ENCODE measurements at places on chromosomes 4 and X.

DNA sequence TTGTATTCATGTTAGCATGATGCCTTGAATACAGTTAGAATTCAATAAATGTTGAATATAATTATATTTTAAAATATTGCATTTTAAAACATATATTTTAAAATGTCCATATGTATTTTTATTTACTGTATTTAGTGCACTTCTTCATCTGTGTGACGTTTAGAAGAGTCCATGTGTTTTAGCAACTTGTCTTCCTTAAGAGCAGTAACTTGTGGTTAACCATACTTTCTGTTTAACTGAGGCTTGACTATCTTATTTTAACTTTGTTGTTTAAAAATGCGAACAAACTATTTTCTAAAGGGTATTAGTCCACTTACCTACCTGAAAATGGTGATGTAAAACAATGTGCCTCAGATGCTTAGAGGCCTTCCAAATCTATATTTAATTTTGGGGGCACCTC is 858 bp downstream of the DMP1 start:
- no peak for DNase-seq

DNA sequence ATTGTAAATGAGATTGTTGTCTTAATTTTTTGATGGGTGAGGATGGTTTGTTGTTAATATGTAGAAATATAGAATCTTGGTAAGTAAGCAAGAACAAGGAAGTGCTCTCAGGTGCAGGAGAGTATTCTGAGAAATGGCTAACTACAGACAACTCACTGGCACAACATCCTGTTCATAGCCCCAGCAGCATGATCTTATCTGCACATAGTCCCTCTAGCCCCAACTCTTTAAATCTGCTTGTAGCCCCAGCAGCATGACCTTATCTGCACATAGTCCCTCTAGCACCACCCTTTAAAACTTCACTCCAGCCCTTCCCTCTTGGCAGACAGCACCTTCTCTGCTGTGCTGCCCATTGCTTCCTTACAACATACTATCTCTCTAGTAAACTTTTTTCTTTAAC is 1957.1 kb upstream of the ADGRL3 start:
- no peak for DNase-seq

GRCh38 chr4:39124885-39125599 is 57.3 kb upstream of the WDR19 start:
- DNase-seq = no peak

- DNase-seq = no peak
These were observed 37.6 kb downstream of the C4orf50 start for GRCh38 chr4:5980436-5981155.

DNA sequence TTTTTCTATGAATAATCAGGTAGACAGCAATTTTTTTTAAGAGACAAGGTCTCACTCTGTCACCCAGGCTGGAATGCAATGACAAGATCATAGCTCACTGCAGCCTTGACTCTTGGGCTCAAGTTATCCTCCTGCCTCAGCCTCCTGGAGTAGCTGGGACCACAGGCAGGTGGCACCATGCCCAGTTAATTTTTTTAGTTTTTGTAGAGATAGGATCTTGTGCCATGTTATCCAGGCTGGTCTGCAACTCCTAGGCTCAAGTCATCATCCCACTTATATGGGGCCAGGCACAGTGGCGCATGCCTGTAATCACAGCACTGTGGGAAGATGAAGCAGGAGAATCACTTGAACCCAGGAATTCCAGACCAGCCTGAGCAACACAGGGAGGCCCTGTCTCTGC is 26.8 kb downstream of the AFAP1 start:
- no peak for DNase-seq

DNA sequence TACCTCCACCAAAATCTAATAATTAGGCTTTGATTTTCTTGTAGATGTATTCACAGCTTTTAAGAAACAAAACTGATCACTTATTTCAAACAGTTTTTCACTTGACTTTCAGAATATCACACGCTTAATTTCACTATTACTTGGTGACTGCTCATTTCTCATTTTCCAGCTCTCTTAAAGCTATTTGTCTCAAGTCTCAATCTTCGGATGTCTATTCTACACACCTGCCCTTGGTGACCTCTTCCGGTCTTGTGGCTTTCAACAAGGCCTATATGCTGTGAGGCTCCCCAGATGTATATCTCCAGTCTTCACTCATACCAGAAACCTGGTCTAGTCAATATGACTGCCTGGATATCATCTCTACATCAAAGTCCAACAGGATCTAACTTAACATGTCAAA is 34.9 kb upstream of the ANXA10 start:
- no peak for DNase-seq

- no peak for DNase-seq
These were observed 53.3 kb downstream of the FBXL5 start for GRCh38 chr4:15601862-15602261.

GRCh38 chrX:140524556-140524955 is 19.7 kb upstream of the SOX3 start:
- no peak for DNase-seq

DNA sequence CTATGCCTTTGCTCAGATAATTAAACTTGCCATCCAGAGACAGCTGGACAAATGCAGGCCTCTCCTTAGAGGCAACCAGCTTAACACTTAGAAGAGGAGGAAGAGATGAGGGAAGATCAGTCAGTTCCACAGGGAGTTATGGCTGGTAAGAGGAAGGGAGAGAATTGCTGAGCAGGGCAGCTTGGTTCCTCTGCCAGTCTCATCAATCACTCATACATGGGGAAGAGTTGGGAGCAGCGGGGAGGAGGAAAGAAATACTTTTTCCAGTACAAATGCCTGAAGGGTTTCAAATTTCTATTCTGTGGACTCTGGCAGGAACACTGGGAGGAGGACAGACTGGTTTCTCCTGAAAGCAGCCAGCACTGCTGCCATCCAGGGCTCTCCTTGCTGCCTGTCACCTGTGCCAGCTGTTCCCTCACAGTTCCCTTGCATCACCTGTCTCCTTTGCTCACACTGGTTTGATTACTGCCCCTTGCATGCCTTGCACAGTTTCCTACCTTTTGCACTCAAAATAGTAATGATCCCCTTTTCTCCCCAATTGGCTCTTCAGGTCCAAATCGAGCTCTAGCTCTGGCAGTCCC is 59.5 kb downstream of the PGRMC2 start:
- DNase-seq = no peak

GRCh38 chrX:153061732-153062131 is 5.5 kb downstream of the PNMA3 start:
- DNase-seq = no peak

DNA sequence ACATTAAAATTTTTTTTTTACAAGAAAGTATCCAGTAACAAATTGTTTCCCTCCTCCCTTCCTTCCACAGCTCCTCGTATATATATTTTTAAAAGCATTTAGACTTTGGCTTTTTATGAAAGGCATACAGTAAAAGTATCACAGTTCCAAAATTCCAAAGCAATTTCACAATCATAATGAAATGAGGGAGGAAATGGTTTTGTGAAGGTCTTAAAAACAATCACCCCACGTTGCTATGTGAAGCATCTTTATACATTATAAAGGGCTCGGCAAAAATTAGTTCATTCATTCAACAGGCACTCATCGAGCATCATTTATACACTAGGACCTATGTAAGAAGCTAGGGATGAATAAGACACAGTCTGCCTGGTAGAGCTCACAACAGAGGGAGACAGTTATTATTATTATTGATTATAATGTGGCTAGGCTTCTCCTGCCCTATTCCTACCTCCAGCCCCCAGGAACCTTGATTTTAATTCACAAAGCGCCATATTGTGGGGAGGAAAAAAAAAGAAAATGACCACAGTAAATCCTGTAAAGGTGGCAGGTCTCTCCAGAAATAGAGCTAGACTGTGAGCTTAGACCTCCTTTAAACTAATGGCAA is 239.9 kb downstream of the MAML3 start:
- no peak for DNase-seq

DNA sequence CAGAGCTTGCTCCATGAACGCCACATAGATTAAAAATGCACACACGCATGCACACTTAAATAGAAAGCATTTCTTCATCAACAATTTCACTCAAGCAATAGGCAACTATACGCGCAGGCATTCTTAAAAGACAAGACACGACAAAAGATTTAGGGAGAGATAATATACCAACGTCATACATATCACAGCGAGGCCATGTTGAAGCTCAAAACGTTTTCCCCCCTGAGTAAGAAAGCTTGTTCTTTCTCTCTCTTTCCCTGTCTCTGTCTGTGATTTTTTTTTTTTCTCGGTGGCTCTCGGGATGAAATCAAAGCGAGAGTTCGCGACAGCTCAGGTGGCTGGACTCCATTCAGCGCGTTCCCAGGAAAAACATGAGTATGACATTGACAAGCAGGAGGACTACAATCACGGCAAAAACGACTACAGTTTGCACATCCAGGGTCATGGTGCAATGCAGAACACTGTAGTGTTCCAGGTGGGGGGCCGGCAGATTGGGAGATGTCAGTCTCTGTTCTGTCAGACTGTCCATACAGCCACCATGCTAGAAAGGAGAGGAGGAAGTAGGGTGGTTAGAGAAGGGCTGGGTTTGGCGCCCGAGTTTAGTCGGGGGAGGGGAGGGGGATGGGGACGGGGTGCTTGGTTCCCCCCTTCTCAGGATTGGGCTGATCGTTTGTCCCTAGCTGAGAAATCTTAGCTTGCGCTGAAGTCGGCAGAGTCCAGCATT is 30.7 kb downstream of the ARHGEF9 start:
- DNase-seq = peak; percentile 33

DNA sequence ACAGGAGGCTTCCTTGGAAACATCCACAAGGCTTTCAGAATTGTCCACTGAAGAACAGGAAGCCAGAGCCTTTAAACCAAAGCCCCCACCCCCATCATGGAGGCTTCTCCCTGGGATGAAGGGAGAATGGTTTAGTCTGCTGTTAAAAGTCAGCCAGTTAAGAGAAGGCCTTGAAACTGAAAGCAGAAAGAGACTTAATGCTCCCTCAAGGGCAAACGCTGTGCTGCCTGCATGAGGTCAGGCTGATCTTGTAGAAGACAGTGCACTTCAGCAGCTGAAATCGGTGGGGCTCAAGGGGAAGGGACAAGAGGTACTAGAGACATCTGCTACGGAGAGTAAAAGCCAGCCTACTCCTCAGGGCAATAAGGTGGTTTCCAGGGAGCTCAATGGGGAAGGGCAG is 69.0 kb downstream of the HPRT1 start:
- DNase-seq = no peak

DNA sequence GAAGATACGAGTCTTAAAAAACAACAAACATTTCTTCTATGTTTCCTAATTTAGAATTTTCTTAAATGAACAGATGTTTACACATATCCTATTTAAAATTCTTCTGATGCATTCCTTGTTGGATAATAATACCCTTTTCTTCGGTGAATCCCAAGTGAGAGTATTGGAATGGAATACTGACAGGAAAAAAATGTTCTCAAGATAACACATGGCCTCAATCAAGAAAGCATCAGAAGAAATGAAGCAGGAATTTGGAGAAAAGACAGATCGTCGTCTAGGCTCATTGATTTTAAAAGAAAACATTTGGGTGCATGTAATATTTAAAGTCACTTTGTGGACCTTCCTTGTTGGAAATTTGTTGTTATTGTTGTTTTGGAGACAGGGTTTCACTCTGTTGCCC is 196.9 kb upstream of the ANK2 start:
- DNase-seq = no peak

DNA sequence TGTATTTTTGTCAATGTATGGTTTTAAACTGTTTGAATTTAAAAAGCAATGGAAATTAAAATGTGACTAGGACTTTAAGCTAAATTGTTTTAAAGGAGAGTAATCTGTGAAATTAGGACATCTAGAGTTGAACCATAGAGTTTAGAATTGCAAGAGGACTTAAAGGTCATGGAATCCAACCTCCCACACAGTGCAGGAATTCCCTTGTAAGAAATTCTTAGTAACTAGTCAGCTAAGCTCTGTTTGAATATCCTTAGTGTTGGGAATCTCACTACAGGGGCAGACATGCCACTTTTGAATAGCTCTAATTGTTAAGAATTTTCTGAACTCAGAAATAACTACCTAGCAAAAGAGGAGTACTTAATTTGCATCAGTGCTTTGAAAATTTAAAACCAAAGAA is 292.9 kb downstream of the IL1RAPL1 start:
- no peak for DNase-seq

GRCh38 chr4:8155048-8155447 is 3.6 kb downstream of the ABLIM2 start:
- DNase-seq = no peak

- no peak for DNase-seq
These were observed 37.2 kb downstream of the PCDH7 start for GRCh38 chr4:30757357-30757756.

DNA sequence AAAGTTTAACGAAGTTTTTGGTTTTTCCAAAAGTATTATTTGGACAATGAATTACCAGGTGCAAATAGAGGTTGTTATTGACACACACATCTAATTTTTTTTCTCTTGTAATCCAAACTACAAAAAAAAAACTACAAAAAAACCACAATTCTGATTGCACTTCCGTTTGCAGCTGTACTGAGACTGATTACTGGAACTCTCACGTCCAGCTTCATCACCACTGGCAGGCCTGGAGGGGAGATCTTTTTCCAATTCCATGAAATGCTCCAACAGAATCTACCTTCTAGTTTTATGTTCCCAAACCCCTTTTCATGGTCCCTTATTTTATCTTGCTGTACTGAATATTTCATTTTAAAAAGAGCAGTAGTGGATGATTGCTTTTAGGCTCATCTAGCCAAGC is 1118.3 kb downstream of the C4orf33 start:
- DNase-seq = no peak

GRCh38 chr4:83758285-83758684 is 222.4 kb downstream of the GPAT3 start:
- DNase-seq = no peak

DNA sequence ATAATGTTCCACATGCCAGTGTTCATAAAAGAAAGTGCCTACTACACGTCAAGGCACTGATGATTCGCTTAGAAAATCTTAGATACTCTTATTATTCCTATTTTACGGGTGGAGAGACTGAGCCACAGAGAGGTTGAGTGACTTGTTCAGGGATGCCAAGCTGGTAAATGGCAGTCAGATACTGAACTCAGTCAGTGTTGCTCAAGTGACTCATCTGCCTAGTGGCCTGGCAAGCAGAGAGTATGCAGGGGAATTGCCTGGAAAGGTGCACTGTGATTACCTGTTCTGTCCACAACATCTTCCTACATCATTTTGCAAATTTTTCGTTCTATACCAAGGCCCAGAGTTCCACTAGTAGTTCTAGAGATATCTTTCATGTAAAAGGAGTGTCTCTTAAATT is 68.4 kb downstream of the RAPGEF2 start:
- DNase-seq = no peak

DNA sequence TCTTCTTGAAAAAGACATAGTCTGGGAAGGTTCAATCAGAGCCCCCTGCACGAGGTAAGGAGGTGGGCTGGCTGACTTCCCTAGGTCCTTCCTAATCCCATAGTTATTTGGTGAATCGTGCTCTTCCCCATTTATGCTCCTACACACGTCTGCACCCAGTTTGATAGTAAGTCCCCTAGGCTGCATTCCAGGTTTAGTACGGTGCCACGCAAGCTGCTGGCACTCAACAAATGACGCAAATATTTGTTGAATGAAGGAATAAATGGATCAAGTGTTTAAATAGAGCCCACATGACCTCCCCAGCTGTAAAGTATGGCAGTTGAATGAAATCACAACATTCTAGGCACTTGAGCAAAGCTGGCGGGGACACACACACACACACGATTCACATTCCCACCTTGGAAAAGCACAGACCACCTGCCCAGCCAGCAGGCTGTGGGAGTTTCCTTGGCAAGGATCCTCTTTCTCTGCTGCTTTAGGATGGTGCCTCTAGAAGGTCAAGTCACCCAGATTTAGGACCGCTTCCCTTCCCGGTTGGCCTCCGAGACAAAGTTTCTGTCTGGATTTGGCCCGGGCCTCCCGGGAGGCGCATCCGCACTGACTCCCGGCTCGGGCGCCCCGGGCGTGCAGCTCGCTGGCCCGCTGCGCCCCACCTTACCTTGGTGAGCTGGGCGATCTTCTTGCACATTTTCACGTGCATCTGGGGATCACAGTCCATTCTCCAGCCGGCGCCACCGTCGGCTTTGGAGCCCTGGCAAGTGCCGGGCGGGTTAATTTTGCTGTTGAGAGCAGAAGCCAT is 721 bp downstream of the FAM184B start:
- DNase-seq = no peak

All from activated CD4-positive, alpha-beta memory T cell treated with anti-CD3 and anti-CD28 coated beads, Interleukin-2, amount 10 ng/mL, durations not matched to agents 7 days and 5 days (primary cell).